ENCODE measurements at places on chromosomes 12 and 14. TPM values are rescaled to one million over a fixed set of nuclear protein-coding genes. Genes with fewer than 3 reads are reported as not detected.

DNA sequence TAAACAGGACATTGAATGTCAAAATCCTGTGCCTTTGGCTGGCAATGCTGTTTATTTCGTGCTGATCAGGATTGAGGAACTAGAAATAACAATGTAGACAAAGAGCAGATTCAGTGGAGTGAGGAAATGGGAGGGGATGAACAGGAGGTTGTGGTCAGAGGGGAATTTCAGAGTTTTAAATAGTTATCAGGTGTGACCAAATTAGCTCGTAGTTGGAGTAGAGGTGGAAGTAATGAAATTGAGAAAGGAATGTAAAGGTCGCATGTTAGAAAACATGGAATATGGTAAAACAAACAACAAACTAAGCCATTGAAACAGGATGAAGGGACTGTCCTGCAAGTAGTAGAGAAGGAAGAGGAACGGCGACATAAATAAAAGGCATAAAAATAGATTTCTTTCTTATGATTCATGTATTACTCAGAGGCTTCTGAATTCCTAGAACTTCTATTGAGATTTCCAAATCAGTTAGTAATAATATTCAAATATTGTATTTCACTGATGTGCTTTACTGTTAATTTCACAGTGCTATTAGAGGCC is 9.5 kb upstream of the SAV1 start:
- no peak for DNase-seq

DNA sequence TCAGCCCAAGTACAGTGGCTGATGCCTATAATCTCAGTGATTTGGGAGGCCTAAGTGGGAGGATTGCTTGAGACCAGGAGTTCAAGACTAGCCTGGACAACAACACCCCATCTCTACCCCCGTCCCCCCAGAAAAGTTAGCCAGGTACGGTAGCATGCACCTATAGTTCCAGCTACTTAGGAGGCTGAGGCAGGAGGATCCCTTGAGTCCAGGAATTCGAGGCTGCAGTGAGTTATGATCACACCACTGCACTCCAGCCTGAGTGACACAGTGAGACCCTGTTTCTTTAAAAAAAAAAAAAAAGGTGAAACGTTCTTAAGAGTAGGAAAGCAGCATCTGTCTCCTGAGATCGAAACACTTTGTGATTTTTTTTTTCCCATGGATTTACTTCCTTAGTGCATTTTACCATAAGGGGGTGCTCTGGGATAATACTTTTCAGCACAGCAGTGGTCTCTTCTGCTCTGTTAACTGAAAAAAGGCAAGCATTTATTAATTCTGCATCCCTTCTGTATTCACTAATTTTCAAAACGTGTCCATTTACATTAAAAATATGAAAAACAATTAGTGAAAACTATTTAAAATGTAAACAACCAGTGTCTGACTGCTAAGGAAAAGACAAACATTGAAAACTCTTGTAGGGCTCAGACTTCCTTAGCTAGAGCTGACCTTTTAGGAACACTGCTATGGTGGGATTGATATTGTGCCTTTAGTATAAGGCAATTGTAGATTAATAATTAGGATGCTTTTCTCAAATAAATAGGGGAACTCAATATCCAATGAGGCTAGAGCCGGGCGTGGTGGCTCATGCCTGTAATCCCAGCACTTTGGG is 31.2 kb upstream of the USP44 start:
- DNase-seq = no peak

DNA sequence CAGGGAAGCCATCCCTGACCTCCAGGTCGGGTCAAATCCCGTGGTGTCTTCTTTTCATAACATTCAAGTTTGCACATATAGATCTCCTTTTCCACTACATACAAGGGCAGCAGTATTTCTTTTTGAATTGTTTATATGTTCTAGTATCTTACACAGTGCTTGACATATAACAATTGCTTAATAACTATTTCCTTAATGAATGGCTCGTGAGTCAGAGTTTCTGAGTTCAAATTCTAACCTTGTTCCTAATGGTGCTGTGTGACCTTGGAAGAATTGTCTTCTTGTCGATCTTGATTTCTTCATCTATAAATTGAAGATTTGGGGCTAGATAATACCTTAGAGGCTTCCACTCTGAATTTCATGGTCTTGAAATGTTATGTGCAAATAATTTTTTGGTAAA is 57.2 kb upstream of the PELI2 start:
- no peak for DNase-seq

DNA sequence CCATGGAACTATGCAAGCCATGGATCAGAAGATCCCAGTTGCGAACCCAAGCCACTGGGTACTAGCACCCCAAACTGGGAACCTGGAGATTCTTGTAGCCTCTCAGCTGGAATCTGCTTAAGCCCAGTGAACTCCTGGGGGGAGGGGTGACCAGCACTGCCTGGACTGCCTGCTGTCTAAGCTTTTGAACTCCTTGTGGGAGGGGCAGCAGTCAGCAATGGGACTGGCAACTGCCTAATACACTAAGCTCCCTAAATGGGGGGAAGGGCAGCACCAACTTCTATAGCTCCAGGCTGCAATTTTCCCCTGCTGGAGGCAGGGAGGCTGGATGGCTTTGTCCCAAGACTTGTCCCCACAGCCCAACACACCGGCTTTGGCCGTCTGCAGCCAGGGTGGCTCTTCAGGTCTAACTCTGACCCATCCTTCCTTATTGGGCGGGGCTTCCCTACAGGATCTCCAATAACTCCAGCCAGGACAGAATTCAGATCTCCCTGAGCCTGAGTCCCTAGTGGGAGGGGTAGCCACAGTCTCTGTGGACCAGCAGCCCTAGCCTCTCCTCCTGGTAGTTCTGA is 485.1 kb downstream of the SOX5 start:
- DNase-seq = no peak

GRCh38 chr12:132146098-132146497 is 1.8 kb downstream of the NOC4L start:
- DNase-seq = peak; percentile 45

DNA sequence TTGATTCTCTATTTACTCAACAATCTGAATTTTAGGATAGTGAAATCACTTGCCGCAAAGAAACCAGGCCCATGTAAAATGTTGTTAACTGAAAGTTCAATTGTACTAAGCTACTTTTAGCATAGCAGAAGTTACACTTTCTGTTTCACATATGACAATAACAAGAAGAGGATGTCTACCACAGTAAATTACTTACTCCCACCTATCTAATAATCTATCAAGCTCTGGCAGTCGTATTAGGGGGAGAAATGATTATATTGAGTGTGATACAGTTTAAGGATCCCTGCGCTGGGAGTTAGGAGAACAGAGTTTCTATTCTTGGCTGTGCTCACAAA is 66.5 kb upstream of the CAND1 start:
- no peak for DNase-seq

TCL1B gene
- not detected for total RNA-seq

DNA sequence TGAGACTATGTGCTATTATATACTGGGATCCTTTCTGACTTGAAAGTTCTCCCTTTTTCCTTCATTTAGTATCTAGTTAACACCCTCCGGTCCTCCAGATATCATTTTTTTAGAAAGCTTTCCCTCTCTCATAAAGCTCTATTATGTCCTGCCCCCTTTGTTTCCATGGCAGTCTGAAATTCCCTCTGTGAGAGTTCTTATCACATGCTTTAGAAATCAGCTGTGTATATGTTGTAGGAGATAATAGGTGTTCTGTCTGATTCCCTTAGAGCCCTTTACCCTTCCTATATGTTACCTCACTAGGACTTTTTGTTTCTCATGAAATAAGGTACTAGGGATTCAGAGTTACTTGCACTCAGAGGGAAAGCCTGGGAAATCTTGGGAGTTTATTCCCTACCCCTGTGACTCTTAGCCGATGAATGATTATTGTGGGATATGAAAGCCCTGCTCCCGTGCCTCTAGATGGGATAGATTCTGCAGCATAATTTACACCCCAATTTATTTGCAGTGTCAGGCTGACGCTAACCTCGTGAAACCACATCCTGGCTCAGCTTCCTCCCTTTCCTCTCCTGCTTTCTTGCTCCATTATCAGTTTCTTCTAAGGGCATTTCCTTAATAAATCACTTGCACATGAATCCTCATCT is 448.4 kb downstream of the MDGA2 start:
- DNase-seq = no peak

Data from suprapubic skin (tissue), 4 donors.